ENCODE measurements at places on chromosomes 3 and 15. TPM values are rescaled to one million over a fixed set of nuclear protein-coding genes. Genes with fewer than 3 reads are reported as not detected.

GRCh38 chr3:151504606-151505005 lies 43.7 kb upstream of the IGSF10 start:
- DNase-seq = no peak

The NANOGP8 gene
- total RNA-seq = not detected

The TERC gene
- total RNA-seq = 10.4 TPM

GRCh38 chr3:16410659-16411058 lies 102.8 kb downstream of the RFTN1 start:
- peak; percentile 43 for DNase-seq

DNA sequence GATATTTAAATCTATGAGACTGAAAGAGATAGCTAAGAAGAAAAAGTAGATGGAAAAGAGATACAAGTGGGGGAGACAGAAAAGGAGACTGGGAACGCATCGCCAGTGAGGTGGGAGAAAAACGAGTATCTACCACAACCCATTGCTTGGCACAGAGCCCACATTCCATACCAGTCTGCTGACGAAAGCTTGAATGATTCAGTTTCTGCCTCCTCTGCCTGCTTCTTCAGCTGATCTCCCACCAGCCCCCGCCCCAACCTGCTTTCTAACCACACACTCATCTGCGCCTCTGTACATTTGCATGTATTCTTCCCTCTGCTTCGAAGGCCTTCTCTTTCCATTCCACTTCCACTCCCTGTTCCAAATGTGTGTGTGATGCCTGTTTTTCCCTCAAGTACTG lies 188.1 kb downstream of the USP13 start:
- peak; percentile 17 for DNase-seq

DNA sequence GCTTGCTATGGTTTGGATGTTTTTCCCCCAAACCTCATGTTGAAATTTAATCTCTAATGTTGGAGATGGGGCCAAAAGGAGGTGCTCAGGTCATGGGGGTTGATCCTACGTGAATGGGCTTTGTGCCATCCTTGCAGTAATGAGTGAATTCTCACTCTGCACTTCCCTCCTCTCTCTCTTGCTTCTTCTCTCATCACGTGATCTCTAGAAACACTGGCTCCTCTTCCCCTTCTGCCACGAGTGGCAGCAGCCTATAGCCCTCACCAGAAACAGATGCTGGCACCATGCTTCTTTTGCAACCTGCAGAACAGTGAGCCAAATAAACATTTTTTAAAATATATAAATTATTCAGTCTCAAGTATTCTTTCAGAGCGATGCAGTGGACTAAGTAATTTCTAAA lies 13.3 kb upstream of the PLSCR1 start:
- DNase-seq = no peak

The LMOD3 gene
- 0.19 TPM for total RNA-seq

The CD200R1L gene
- not detected for total RNA-seq

DNA sequence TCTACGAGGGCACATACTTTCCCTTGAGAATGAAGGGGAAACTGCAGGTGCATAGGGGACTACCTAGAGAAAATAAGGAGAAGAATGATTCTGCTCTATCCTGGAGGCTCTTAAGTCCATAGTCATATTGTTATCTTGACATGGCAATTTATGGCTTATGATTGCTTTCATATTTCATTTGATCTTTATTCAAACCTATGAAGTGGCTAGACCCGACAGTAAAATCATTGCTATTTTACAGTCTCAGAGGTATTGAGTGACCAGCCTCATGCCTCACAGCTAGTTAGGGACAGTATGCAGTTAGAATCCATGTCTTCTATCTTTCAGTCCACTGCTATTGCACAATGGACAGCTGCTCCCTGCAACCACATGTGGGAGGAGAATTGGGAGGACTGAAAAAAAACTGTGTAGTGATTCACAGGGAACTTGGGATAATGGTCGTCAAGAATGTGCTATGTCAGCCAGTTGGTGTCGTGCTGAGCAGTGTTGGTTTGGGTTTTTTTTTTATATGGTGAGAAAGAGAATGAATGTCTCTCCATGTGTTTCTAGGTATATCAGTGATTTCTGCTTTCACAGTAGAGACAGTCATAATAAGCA lies 63.2 kb upstream of the SPPL2A start:
- DNase-seq = peak; percentile 76

The TRH gene
- total RNA-seq = not detected

DNA sequence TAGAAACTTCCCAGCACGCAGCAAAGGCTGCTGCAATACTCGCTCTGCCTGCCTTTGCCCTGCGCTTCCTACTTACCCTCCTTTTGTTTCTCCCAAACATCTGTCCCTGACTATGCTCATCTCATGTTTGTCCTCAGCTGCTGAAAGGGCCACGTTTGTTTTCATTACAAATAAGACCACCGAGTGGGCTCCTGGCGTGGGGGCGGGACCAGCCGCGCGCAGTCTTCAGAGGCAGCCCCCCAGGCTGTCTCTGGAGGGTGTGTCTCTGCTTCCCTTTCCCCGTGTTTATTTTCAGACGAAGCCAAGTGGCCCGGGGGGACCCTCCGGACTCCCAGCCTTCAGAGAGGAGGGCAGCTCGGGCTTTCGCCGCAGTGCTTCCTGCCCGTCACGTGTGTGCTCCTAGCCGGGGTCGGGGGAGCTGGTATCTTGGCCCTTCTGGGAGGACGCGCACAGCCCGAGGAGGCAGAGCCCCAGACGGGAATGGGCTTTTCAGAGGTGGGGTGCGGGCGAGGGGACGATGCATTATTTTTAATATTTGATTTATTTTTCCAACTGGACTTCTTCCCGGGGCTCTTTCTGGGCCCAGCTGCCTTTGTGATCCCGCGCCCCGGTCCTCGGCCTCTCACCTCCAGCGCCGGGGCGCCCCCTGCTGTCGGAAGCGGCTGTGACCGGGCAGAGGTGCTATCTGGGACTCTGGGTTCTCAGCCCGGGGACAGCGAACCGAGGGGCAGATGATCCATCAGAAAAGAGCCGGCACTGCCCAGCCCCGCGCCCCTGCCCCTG lies 70.0 kb upstream of the CGNL1 start:
- peak; percentile 77 for DNase-seq
